ENCODE measurements at places on chromosomes 2 and 18.
A peak's percentile ranks its signal among the peaks of the same experiment; 100 is the strongest.

- DNase-seq, result peak; percentile 48
Observed at GRCh38 chr18:24600076-24600654, 139.7 kb downstream of the HRH4 start.

DNA sequence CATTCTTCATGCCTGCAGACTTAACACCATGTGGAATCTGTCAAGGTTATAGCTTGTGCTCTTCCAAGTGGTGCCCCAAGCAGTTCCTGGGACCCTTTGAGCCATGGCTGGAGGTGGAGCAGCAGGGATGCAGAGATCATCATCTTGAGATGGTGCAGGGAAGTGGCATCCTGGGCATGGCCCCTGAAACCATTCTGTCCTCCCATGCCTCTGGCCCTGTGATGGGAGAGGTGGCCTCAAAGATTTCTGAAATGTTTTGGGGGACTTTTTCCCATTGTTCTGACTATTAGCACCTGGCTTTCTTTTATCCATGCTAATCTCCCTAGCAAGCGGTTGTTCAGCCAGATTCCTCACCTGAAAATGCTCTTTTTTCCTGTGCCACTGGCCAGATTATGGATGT, 10.3 kb upstream of the TMEM37 start:
- no peak for DNase-seq

DNA sequence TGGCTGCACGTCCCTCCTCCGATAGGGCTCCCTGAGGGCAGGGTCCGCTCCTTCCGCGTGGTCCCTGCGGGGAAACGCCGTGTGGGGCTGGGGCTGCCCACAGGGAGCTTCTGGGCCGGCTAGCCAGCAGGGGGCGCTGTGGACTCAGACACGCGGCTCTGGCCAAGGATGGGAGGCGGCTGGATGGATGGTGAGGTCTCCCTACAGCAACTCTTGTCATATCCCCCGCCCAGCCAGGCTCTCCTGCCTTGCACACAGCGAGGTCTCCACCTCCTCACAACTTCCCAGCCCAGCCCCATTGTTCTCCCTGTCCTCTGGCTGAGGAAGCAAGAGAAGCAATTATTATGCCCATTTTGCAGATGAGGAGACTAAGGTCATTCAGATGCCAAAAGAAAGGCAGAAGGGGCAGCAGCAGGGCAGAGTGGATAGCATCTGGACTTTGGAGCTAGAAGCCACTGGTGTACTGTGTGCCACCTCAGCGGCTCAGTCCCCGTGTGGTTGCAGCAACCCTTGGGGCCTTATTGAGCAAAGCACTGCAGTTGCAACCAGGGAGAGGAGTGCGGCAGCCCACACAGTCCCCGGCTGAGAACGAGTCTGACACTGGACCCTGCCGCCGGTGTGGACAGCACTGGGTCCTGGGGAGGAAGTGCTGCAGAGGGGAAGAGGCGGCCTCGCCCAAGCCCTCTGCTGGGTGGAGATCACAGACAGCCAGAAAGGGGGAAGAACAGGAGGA, 99.0 kb downstream of the ZFP36L2 start:
- no peak for DNase-seq

GRCh38 chr18:50410894-50411293, 36.0 kb downstream of the SKA1 start:
- no peak for DNase-seq

DNA sequence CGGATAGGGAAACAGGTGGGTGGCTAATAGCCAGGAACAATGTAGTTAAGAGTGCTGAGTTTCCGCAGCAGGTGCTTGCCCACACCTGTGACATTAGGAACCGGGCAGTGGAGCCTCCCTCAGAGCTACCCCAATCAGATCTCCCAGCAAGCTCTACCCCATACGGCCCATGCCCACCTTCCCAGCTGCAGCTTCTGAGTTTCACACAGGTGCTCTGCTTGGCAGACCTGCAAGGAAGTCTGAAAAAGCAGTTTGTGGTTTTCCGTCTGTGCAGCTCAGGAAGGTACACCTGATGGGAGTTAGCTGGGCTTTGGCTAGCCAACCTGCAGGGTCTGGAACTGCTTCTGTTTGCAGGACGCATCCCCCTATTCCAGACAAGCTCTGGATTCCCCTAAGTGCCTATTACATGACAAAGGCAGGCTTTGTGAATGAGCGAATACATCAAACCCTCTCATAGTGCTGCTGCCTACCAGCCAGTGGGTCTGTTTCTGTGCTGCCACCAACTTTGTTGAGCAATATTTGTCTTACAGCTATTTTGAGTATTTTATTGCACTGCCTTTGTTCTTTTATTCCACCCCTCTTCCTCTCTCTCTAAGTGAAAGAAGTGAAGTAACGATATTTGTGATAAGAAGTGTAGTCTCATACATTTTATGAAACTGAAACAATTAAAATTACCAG, 24.7 kb upstream of the CEP68 start:
- no peak for DNase-seq

- peak; percentile 89 for DNase-seq
Observed at GRCh38 chr2:170739048-170739447, 23.9 kb downstream of the SP5 start.

GRCh38 chr18:58860747-58861231, 3.9 kb upstream of the ZNF532 start:
- no peak for DNase-seq

- DNase-seq, result no peak
Observed at GRCh38 chr2:20430035-20430434, 16.8 kb upstream of the RHOB start.

DNA sequence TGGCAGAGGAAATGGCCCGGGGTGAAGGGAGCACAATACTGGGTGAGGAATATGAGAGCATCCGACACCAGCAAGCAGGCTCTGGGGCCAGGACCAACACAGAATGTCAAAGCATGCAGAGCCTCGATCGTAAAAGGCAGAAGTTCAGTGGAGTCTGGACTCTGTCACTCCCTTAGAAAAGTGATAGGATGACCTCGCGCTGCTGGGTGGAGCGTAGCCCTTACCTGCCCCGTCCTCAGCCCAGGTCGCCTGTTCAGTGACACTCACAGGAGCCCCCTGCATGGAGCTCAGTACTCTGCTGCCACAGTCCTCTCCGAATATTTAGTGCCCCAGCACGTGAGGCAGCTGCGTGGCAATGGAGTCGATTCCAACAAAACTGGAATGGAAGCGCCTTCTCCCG, 236.7 kb upstream of the MYT1L start:
- DNase-seq, result no peak

GRCh38 chr2:230408244-230408842, 7.7 kb upstream of the SP100 start:
- peak; percentile 46 for DNase-seq

GRCh38 chr2:46325182-46325928, 28.1 kb downstream of the EPAS1 start:
- DNase-seq, result no peak

GRCh38 chr2:239805414-239805813, 219.7 kb downstream of the NDUFA10 start:
- no peak for DNase-seq

DNA sequence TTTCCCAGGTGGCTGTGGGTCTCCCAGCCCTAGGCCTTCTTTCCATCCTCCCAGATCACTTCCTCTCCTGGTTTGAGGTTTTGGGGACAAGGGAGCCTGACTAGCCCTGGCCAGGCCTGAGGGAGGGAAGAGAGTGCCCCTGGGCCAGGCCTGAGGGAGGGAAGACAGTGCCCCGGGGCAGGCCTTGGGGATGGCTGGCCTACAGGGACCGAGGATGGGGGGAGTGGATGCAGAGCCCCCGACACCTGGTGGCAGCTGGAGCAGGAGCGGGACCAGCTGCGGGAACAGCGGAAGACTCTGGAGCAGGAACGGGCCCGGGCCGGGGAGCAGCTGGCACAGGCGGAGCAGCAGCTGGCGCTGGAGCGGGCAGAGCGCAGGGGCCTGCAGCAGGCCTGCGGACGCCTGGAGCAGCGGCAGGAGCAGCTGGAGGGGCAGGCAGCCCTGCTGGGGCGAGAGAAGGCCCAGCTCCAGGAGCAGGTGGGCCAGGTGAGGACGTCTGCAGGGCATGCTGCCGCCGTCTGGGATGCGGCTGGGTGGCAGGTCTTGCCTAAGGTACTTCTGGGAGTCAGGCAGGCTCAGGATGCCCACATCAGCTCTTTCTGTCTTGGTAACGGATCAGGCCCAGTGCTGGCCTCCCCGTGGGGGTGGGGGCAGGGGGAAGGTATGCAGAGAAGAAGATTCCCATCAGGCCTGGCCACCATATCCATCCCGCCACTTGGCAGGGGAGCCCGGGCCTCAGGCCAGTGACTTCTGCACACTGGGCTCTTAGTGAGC, 29.2 kb downstream of the CROCC2 start:
- no peak for DNase-seq

DNA sequence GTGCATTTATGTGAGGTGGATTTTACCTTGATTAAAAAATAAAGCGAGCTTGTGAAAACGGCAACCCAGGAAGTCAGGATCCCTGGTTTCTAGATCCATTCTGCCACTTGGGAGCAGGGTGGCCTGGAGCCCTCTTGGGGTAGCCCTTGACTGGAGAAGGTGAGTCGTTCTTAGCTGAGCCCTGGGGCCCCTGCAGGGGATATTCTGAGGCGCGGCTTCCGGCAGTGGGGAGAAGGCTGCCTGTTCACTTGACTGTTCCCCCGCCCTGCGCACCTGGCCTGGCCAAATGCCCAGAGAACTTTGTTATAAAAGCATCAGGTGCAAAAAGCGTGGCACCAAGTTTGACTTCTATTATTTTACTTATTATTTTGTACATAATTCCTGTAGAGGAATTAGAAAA, 221.9 kb downstream of the DYSF start:
- DNase-seq, result no peak

DNA sequence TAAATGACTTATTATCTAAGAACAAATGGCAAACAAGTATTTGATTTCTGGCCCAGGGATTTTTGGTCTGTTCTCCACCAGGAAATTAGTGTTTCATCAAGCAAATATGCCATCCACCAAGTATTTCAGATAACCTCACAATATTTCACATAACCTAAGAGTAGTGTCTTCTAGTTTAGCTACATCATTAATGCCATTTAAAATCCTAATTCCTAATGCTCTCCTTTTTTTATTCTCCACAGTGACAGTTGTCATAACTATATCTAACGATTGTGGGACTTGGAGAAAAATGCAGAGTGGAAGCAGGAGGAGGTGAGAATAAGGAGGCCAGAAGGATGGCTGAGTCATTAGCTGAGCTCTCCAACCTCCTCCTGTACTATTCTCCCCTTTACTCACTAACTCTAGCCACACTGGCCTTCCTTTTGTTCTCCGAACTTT, 58.5 kb upstream of the CTLA4 start:
- DNase-seq, result peak; percentile 44

DNA sequence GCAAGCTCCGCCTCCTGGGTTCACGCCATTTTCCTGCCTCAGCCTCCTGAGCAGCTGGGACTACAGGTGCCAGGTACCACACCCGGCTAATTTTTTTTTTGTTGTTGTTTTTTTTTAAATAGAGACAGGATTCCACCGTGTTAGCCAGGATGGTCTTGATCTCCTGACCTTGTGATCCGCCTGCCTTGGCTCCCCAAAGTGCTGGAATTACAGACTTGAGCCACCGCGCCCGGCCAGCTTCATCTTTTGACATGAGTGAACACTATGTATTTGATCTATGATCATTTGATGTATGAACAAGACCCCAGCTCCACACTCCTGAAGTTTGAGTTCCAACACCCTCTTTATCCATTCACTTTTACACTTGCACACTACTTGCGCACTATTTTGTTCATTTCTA, 43.4 kb upstream of the LPIN2 start:
- DNase-seq, result no peak

- no peak for DNase-seq
Observed at GRCh38 chr2:159961037-159961436, 101.4 kb downstream of the PLA2R1 start.

DNA sequence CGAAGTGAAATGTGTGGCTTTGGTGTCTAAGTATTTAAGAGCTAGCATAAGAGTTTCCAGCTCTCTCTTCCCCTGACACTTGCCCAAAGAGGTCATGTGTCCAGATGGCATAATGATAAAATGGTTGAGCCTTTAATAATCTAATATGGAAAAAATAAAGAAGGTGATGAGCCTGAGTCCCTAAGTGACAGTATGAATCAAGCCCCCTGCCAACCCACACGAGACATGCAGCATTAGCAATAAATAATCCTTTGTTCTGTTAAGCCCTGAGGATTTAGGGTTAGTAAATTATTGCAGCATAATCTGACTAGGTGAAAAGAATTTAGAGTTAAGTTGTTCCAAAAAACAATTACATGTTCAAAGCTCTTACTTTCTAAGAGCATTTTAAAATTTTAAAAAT, 217.2 kb upstream of the CCDC150 start:
- no peak for DNase-seq

DNA sequence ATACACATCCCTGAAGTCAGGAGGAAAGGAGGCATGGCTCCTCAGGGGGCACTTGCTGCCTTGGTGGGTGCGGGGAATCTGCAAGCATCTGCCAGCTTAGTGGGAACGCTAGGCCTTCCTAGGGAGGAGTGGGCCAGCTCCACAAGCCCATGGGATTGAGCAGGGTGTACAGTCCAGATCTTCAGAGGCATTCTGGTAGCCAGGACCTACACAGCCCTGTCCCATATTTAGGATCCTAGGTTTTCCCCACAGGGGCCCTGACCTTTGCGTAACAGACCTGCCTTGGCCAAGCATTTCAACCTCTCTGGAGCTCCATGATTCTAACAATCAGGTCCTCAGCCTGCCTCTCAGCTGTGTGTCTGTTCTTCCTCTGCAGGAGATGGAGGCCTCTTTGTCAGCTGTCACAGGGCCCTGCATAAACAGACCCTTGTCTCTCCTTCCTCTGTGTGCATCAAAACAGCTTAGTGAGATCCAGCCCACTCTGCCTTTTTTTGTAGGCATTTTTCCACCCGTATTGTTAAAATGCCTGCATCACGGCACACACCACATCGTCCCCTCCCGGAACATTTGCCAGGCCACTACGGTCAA, 140.2 kb upstream of the NDUFV2 start:
- DNase-seq, result no peak

DNA sequence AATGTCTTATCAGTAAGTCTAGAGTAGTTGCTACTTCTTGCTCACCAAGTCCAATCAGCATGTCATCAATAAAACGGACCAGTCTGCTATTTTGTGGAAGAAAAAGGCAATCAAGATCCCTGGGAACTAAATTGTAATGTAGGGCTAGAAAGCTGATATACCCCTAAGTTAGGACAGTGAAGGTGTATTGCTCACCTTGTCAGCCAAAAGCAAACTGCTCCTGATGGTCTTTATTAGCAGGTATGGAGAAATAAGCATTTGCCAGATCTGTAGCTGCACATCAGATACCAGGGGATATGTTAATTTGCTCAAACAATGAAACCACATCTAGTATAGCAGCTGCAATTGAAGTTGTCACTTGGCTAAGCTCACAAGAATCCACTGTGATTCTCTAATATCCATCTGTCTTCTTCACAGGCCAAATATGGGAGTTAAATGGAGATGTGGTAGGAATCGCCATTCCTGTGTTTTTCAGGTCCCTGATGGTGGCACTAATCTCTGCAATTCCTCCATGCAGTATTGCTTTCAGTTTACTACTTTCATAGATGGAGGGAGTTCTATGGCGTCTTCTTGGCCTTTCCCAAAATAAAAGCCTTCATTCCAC, 75.0 kb downstream of the TMEM237 start:
- no peak for DNase-seq

- no peak for DNase-seq
Observed at GRCh38 chr2:113197347-113198047, 23.7 kb downstream of the PSD4 start.

DNA sequence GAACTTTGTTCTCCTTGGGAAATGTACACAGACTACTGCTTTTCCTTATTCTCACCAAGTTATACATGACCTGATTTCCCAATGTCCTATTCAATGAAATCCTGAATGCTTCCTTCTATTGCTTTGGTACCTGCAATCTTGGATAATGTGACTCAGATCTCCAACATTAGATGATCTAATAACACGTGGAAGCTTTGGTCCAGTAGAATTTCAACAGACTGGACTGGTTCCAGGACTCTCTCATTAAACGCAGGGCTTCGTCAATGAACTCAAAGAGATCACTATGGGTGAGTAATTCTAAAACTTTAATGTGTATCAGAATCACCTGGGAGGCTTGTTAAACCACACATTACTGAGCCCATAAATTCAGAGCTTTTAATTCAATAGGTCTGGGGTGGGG, 413.6 kb upstream of the KCNH7 start:
- DNase-seq, result no peak

Data from fibroblast of skin of left quadriceps (primary cell).